ENCODE measurements at places on chromosomes 7 and 10.

DNA sequence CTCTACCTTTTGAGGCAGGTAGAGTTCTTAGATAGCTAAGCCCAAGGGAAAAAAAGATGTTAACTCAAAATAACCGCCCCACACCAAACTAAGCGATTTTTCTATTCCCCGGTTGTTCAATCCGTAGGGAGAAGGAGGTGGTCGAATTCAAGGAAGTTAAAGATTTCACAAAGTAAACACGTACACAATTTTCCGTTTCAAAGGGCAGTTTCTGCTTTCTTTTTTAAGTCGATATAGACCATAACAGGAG is 842 bp downstream of the KBTBD2 start:
- no peak for DNase-seq

DNA sequence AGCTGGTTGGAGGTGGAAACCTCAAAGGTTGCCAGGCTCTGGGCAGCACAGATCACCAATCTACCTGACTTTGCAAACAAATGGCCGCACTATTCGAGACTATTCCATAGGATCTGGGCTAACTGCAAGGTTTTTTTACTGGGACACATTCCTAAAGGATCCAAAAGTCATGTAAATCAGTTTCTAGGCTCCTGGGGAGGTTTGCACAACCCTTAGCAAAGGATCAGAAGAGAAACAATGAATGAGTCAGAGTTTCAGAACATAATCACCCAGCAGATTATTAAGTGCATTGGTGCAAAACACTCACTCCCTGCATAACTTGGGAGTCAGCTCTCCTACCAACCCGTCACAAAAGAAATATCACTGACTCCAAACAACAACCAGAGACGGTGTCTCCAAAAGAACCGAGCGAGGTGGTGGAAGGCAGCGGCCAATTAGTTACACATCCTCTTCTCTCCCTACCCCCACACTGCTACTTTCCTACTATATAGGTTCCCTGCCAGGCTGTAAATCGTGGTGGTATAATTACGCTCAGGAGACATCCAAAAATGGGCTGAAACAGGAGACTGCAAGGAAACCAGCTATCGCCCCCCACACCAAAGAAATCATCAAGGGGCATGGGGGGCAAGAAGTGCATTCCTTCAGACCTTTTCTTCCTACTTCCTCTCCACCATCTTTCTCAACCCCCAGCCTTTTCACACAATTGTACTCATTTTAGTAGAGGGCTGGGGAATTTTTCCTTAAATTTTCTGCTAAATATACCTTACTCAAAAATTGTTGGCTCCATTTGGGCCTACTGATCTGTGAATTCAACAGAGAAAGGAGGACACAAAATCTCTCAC is 3.2 kb downstream of the UBE2H start:
- no peak for DNase-seq

DNA sequence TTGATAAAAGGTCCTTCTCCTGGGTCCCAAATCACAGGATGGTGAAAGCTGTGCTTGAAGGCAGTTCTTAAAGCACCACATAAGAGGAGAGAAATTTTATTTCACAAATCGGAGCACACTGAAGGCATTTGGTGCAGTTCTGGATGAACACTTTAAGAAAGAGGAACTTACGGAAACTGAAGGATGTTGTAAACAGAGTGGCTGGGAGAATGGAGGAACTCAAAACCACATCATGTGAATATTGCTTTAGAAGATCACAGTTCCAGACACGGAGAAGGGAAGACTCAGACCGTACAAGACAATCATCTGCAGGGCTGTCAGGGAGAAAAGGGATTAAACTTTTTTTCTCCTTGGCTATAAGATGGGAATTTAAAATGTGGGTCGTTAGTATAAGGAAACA is 9.0 kb upstream of the GPR141 start:
- no peak for DNase-seq

DNA sequence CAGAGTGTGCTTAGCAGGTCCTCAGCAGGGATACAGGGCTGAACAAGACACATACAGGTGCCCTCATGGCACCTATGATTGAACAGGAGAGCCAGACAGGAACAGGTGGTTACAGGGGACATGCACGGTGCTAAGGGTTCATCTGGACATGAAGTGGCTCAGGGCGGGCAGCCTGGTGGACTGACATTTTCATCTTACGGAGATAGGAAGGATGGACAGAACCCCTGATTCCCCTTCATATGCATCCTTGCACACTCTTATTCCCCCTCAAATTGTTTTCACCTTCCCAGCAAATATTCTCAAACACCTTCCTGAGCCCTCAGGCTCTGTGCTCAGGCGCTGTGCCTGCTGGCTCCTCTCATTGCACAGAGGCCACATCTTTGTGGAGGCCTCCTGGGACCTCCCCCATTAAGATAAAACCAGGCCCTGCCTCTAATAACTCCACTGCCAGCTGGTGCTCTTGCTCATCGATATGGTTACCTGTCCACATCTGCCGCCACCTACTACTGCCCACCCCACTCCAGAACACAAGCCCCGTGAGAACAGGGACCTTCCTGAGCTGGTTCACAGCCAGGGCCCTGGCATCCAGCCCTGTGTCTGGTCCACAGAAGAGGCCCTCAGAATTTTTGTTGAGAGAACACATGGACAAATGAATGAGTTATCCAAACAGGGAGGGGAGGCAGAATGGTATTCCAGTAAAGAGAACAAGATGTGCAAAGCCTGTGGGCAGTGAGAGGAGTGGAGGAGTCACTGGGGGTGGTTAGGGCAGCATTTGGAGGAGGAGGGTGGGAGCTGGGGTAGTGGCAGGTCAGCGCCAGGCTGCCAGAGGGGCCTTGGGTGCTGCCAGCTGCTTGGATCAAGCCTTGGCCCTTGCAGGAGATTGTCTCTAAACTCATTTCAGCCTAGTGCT is 68.9 kb upstream of the AQP1 start:
- no peak for DNase-seq

- DNase-seq, result no peak
Observed at GRCh38 chr7:105156731-105157130, 142.7 kb downstream of the KMT2E start.

GRCh38 chr7:69049326-69049725 is 548.9 kb upstream of the AUTS2 start:
- no peak for DNase-seq

GRCh38 chr10:70137135-70137534 is 4.5 kb upstream of the AIFM2 start:
- no peak for DNase-seq
